ENCODE measurements at places on chromosomes 5 and 9.

DNA sequence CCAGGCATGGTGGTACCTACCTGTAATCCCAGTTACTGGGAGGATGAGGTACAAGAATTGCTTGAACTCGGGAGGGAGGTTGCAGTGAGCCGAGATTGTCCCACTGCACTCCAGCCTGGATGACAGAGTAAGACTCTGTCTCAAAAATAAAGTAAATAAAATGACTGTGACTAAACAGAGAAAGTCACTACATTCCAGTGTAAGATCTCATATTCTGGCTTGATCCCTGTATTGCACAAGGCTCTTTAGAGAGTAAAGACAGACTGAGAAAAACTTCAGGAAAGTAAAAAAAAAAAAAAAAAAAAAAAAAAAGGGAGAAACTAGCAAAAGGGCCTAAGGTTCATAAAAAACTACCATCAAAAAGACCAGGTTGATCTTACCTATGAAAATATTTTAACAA is 106.6 kb upstream of the PJA2 start:
- no peak for DNase-seq

DNA sequence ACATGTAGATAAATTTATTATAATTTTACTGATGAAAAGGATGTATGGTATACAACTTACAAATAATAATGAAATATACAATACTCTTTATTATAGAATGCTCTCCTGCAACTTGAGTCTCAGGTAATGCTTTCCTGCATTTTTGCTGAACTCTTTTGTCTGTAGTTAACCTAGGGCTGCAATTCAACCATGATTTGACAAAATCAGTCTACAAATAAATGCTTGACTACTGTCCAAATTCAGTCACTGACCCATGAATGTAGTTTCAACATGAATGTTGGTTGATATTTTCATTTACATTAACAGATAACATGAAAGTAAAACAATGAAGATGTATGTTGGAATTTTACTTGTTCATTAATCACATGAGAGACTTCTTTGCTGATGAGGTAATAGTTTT is 320.9 kb downstream of the ZSWIM6 start:
- DNase-seq: no peak

GRCh38 chr5:43409809-43410271 is 2.4 kb downstream of the CCL28 start:
- DNase-seq: no peak

GRCh38 chr5:156178117-156178516 is 148.8 kb upstream of the SGCD start:
- no peak for DNase-seq

- DNase-seq: no peak
These were observed 207.4 kb downstream of the AGTPBP1 start for GRCh38 chr9:85534340-85534739.
